ENCODE measurements at places on chromosomes 4 and X.

DNA sequence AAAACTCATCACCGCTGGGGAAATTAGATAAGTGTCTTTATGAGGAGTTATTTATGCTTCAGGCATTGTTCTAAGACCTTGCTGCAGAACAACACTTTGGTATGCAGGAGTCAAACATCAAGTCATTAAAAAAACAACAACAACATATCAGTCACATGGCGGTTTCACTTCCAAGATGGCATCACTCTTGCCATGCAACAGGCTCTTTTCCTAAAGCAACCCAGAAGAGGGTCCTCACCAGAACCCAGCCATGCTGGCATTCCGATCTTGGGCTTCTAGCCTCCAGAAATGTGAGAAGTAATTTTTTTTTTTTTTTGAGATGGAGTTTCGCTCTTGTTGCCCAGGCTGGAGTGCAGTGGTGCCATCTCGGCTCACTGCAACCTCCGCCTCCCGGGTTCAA, 8.7 kb upstream of the RBMX start:
- DNase-seq, result no peak

DNA sequence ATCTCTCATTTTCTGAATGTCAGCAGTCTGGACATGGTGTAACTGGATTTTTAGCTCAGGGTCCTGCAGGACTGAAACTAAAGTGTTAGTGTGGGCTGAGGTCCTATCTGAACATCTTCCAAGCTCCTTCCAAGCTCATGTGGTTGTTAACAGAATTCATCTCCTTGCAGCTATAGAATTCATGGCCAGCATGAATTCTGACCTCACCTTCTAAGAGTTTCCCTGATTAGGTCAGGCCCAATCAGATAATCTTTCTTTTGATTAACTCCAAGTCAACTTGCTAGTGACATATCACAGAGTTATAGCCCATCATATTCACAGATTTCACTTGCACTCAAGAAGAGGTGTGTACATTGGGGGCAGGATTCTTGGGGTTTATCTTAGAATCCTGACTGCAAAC, 59.5 kb downstream of the LIMCH1 start:
- no peak for DNase-seq

DNA sequence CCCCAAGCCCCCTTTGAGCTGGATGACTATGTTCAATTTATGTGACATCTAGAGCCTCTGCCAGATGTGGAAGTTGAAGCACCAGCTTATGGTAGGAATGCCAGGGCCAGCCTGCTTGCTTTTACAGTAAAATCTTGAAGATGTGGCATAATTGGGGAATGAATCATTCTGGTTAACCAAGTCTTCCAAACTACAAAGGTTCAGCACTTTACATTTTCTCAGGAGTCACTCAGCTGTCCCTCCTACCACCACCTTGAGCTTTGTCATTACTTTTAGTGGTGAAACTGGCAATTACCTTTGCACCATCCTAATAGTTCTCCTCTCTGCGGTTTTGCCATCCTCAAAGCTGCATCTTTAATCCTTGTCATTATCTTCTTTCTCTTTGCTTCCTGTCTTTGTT, 172.2 kb downstream of the HS6ST2 start:
- no peak for DNase-seq

GRCh38 chr4:121112530-121112929, 40.2 kb upstream of the NDNF start:
- peak; percentile 1 for DNase-seq

GRCh38 chrX:109840585-109840984, 107.5 kb upstream of the ACSL4 start:
- peak; percentile 94 for DNase-seq

- no peak for DNase-seq
These were observed 75.9 kb downstream of the QRFPR start for GRCh38 chr4:121304893-121305292.
